ENCODE measurements at places on chromosomes 16 and 17.
A peak's percentile ranks its signal among the peaks of the same experiment; 100 is the strongest.

- no peak for DNase-seq
Measured at GRCh38 chr16:86517652-86518258, 7.4 kb downstream of the FOXF1 start.

DNA sequence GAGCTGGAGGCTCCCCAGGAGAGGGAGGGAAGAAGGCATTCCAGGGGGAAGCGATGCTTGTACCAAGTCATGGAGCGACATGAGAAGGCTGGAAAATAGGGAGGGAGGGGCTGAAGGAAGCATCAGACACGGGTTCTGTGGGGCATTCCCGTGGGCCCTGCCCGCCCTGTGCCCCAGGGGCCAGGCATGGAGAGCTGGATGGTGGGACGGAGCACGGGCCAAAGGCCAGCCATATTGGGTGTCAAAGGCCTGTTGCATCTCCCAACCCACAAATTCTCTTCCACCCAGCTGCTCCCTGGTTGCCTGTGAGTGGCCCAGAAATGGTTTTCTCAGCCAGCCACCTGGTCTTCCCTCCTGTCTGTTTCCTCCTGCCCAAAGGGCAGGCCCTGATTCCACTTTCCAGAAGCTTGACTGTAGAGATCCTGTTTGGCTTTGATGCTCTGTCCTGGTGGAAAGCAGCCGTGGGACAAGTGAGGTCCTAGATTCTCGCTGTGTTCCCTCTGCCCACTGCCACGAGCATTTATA, 3.2 kb downstream of the CDR2L start:
- DNase-seq = no peak

DNA sequence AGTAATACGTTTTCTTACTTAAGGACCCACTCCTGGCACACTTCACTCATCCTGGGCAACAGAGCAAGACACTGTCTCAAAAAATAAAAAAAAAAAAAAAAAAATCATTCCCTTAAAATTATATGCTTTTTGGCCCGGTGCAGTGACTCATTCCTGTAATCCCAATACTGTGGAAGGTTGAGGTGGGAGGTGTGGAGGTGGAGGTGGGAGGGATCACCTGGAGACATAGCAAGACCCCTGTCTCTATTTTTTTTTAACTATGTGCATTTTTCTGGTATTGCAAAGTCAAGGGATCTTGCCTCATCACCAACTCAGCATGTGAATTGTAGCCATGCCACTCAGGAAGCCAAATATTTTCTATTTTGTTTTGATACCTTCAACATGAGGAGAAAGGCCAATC, 9.7 kb downstream of the STAT5B start:
- DNase-seq = no peak

DNA sequence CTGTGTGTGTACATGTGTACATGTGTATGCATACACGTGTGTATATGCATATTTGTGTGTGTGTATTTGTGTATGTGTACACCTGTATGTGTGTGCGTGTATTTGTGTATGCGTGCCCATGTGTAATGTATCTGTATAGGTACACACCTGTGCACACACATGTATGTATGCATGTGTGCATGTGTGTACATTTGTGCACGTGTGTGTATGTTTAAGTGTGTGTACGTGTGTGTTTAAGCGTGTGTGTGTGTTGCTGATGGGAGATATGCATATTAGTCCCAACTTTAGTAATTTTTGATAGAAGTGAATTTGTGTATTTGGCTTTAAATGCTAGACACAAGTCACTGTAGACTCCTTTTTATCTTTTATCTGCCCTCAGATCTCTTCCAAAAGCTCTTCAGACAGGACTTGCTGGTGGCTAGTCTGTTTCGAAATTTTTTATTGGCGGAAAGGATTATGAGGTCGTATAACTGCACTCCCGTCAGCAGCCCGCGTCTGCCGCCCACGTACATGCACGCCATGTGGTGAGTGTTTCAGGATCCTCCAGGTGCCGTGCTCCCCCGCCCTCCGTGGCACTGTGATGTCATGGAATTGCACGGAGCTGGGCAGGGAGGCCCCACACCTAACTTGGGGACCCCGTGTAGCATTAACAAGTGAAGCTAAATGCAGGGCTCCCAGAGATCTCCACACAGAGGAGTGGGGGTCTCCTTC, 168.8 kb upstream of the CHMP6 start:
- DNase-seq = no peak

DNA sequence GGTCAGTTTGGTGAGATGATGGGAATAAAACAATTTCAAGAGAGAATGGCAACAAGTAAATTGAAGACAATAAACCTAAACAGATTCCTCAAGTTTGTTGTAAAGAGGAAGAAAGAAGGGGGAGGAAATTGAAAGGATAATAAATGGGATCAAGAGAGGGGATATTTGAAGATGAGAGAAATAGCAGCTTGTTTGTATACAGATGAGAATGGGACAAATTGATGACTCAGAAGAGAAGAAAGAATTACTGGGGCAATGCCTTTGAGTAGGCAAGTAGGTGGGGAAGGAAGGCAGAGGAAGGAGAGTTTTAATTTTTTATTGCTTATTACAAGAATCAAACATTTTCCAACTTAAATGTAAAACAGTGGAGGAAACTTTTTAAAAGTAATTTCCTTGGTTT, 98.3 kb downstream of the CHD9 start:
- DNase-seq = no peak

- DNase-seq = no peak
Measured at GRCh38 chr17:77099997-77100396, 40.8 kb upstream of the SEC14L1 start.

- no peak for DNase-seq
Measured at GRCh38 chr17:49557312-49558024, 18.2 kb upstream of the NXPH3 start.

DNA sequence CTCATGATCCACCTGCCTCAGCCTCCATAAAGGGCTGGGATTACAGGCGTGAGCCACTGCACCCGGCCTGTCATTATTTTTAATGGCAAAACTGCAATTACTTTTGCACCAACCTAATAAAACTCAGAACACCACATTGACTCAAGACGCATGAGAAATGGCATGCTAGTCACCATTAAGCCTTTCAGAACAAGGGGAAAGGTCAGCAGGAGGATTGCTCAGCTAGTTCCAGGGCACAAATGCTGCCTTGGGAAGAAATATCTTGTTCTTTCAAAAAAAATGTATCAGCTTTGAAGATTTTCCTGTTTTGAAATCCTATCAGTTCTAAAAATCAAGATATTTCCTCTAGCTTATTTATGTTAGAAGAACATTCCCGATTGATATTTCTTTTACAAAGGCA, 32.4 kb upstream of the CDYL2 start:
- DNase-seq = no peak

- no peak for DNase-seq
Measured at GRCh38 chr17:42512733-42513251, 23.2 kb upstream of the NAGLU start.

- DNase-seq = no peak
Measured at GRCh38 chr16:78237841-78238240, 138.4 kb downstream of the WWOX start.

DNA sequence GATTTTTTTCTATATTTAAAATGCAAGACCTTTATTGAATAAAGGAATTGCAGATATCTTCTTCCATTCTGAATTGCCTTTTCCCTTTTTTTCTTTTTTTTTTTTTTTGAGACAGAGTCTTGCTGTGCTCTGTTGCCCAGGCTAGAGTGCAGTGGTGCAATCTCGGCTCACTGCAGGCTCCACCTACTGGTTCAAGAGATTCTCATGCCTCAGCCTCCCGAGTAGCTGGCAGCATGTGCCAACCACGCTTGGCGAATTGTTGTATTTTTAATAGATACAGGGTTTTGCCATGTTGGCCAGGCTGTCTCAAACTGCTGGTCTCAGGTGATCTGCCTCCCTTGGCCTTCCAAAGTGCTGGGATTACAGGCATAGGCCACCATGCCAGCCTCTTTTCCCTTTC, 151.5 kb downstream of the CEP112 start:
- DNase-seq = no peak

GRCh38 chr16:79083508-79084299, 516.8 kb downstream of the MAF start:
- DNase-seq = no peak

DNA sequence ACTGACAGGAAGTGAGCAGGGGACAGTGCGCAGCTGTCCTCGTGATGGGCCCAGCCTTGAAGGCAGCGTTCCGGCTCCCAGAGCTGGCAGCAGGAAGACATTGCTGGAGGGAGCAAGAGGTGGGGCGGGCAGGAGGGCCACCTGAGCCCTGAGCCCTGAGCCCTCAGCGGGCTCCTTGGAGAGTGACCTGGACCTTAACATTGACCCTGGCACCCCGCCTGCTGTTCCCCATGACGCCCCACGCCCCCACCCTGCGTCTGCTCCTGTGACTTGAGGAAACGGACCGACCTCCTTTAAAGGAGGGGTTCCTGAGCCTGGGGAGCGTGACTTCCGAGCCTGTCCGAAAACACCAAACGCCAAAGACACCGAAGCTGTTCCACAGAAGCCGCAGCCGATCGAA, 25.1 kb upstream of the ENPP7 start:
- DNase-seq = no peak

DNA sequence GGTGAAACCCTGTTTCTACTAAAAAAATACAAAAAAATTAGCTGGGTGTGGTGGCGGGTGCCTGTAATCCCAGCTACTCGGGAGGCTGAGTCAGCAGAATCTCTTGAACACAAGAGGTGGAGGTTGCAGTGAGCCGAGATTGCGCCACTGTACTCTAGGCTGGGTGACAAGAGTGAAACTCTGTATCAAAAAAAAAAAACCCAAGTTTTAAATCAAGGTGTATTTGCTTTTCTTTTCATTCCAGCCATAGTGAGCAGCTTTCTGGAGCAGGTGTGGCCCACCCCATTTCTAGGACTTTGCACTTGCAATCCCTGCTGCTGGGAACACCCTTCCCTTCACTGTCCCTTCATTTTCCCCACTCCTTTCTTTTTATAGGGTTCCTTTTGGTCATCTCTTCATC, 28.8 kb downstream of the TMEM238L start:
- no peak for DNase-seq

DNA sequence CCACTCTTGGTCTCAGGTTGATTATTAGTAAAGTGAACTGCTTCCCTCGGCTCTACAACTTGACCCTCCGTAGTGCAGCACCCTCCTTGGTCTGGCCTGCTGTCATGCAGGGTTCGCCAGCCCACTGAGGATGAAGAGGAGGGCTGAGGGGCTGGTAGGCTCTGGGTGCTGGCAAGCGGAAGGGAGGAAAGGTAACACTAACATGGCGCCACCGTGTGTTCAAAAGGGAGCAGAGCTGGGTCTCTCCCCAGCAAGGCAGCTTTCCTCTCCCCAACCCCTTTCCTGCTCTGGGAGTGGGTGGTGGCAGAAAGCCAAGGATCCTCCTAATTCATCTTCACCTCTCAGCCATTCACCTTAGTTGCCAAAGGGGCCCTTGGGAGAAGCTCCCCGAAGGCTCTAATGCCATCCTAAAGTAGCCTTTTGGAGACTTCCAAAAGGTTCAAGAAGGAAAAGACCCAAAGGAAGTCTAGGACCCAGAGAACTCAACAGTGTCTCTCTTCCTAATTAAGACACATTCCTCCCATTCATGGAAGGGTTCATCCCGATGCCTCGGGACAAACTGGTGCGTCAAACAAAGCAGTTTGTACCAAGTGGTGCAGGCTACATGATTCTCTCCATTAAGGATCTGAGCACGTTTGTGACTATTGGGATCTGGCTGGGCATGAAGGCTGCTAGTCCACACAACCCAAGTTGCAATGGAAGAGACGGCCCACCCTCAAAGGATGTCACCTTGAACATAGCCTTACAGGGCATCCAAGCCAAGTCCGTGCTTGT, 90.8 kb upstream of the TOB1 start:
- no peak for DNase-seq

DNA sequence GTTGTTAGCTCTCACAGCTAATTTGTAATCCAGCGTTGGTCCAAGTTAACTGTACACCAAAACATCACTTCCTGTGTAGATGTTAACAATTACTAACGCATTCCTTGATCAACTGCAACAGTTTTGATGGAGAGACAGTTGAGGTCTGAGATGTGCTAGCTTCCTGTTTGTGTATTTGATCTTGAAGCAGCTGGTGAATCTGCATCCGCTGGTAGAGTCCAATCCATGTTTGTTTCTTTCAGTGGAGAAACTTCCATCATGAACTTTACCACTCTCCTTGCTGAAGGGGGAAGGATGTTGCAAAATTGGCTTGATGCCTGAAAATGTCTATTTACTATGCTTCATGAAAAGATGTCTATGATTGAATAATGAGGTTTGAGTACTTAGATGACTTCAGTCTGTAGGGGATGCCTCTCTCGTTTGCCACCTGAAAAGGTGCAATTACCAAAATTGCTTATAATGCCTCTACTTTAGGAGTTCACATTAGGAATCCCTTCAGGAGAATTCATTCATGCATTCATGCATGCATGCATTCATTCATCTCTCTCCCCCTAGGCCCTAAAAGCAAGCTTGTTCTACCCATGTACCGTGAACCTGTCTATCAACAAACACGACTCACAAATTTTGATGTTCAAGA, 39.6 kb upstream of the ZKSCAN2 start:
- no peak for DNase-seq

DNA sequence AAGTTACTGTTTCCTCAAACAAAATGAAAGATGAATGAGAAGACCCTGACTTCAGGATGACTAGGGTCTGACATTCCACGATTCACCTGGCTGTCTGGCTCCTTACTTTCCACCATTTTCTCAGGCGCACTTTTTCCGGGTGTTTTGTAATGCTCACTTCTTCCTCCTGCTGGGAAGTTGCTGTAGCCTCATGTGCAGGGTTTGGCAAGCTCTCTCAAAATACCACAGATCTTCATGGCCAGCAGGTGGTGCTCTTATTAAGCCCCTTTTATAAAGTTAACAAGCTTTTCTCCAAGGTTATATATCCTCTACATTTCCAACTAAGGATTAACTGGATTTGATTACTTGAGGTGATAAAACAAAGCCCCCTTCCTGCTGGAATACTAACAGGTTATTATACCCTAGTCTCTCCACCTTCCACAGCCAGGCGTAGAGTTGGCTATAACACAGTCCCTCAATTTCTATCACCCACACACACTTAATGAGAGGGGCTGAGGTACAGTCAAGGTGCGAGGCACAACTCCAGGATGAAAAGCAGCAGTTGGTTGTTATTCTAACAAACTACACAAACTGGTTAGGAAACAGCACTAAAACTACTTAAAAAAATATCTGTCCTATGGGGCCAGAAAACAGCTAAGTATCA, 45.4 kb downstream of the STH start:
- peak; percentile 81 for DNase-seq

DNA sequence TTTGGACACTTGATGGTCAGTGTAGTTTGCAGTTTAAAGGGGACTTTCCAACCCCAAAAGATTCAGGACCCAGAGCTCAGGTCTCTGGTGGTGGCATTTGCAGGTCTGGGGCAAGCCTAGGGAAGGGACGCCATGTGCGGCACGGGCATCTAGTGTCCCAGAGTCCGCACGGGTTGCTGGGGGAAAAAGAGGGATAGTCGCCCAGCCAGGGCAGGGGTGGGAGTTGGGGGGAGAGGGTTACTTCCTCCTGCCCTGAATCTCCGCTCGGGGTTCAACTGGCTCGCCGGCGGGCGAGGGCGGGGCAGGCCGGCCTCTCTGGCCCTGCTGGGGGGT, 239 bp upstream of the CA7 start:
- no peak for DNase-seq

DNA sequence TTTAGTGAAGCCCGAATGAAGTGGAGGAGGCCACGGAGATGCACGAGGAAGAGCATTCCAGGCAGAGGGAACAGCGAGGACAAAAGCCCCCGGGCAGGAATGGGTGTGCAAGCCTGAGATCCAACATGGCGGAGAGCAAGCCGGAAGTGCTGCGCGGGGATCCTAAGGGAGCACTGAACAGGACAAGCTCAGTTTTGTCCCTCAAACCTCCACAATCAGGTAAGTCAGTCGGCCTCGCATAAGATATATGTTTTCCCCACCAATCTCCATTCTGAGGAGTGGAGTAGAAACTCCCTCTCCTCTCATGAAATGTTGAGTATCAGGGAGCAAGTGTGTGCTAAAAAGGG, 32.9 kb upstream of the USP22 start:
- DNase-seq = no peak

- no peak for DNase-seq
Measured at GRCh38 chr17:31595076-31595475, 203.6 kb downstream of the RAB11FIP4 start.
